Stimulated activated CD4-positive, alpha-beta T cell treated with anti-CD3 and anti-CD28 coated beads, Interleukin-4, amount 100 ng/mL, for 4 hours (primary cell): ENCODE measurements at places on chromosomes 1 and 21.

- DNase-seq, result no peak
Measured at GRCh38 chr1:201655910-201656309, 117.0 kb downstream of the NAV1 start.

DNA sequence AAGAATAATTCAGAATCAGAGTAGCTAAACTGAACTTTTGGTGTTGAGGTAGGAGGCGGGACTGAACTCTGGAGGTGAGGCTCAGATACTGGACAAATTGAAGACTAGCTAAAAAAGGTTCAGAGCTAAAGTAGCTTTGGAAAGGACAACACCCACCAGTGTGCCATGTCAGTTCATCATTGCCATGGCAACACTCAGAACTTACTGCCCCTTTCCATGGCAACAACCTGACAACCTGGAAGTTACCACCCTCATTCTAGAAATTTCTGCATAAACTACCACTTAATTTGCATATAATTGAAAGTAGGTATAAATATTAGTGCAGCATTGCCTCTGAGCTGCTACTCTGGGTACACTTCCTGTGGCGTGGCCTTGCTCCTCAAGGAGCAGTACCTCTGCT, 30.3 kb upstream of the POGK start:
- no peak for DNase-seq

DNA sequence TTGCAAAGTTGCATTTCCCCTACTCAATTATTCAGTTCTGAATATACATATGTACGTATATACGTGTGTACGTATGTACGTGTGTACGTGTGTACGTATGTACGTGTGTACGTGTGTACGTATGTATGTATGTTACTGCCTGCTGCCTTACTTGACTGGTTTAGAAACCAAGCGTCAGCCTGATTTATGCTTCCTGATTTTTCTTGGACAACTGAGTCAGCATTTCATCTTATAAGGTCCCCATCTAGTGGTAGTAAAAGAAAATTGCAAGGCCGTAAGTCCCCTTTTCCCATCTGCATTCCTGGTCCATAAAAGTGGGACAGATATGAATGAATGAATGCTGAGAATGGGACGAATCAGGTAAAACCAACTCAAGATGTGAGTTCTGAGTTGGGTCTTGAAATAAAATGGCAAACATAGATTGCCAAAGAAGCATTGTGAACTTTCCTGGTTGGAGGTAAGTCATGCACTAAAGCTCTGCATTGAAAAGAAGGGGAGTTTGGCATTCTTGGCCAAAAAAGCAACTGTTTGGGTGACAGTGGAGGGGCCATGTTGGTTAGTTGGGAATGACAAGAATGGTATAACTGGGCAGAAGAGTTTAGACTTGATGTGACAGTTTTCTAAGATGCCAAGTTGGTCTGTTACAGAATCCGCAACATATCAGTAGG, 76.4 kb upstream of the DNAH14 start:
- DNase-seq, result no peak

- DNase-seq, result no peak
Measured at GRCh38 chr1:21613072-21613867, 55.9 kb downstream of the RAP1GAP start.

DNA sequence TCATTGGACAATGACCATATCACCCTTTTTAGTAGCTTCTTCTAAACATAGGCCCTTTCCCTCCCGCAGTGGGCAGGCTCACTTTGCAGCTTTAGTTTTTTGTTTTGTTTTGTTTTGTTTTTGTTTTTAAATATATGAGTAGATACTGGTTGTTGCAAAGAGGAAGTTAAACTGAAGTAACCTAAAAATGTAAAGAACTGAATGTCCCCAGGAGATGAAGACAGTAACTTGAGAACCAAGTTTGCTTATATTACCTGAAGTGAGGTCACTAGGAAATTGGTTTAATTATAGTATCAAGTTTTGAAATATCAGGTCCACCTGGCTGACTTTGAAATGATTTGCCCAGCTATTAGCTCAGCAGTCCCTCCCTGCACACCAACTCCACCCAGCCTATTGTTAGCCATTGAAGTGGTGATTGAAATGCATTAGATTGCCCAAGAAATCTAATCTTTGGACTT, 18.2 kb downstream of the SMAP2 start:
- no peak for DNase-seq

DNA sequence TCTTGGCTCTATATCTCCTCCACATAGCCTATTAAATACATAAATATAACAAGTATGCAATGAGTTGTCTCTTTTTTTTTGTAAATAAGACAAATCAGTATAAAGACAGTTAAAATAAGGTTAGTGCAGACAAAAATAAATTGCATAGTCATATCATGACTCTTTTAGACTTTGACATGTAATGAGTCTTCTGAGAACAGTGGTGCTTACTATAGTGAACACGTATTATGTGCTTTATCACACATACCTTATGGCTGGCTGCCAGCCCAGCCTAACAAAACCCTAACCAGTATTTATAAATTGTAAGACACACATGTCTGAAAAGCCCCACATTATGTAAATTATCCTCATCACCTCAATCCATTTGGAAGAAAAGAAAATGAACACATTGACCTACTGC, 29.1 kb upstream of the F13B start:
- no peak for DNase-seq

- no peak for DNase-seq
Measured at GRCh38 chr1:174165471-174166137, 6.3 kb downstream of the RABGAP1L start.

GRCh38 chr1:223331929-223332328, 32.0 kb downstream of the SUSD4 start:
- DNase-seq, result no peak

DNA sequence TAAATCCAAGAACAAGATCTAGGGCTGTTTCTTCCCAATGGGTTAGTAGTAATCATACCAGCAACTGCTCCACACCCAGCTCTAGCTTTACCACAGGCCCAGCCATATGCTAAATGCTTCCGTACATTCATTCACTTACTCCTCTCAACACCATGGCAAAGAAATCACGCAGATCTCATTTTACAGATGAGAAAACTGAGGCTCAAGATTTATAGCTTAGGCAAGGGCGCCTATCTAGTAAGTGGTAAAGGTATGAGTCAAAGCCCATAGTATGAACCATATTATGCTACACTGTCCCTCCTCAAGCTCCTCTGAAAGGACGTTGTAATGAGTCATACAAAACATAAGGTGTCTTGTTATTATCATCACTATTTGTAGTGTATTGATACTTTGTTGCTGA, 82.2 kb downstream of the NIBAN1 start:
- DNase-seq, result no peak

GRCh38 chr1:28286111-28286510, 26.8 kb downstream of the SESN2 start:
- no peak for DNase-seq

DNA sequence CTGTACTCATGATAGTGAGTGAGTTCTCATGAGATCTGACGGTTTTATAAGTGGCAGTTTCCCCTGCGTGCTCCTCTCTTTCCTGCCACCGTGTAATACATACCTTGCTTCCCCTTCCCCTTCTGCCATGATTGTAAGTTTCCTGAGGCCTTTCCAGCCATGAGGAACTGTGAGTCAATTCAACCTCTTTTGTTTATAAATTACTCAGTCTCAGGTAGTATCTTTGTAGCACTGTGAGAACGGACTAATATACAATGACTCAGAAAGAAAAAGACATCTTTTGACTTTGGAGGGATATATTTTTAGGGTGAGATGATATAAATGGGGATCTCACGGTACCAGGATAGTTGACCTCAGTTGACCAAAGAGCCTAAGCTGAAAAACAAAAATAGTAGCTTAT, 74.7 kb upstream of the BACH1 start:
- DNase-seq, result no peak

GRCh38 chr1:208433971-208434370, 189.8 kb upstream of the PLXNA2 start:
- DNase-seq, result no peak

GRCh38 chr1:25795946-25796810, 3.8 kb upstream of the SELENON start:
- DNase-seq, result no peak

GRCh38 chr1:117389284-117389683, 22.0 kb downstream of the MAN1A2 start:
- no peak for DNase-seq

- no peak for DNase-seq
Measured at GRCh38 chr1:245201827-245202226, 47.0 kb downstream of the KIF26B start.

- DNase-seq, result peak; percentile 88
Measured at GRCh38 chr1:2189459-2190425, 4.8 kb downstream of the FAAP20 start.

DNA sequence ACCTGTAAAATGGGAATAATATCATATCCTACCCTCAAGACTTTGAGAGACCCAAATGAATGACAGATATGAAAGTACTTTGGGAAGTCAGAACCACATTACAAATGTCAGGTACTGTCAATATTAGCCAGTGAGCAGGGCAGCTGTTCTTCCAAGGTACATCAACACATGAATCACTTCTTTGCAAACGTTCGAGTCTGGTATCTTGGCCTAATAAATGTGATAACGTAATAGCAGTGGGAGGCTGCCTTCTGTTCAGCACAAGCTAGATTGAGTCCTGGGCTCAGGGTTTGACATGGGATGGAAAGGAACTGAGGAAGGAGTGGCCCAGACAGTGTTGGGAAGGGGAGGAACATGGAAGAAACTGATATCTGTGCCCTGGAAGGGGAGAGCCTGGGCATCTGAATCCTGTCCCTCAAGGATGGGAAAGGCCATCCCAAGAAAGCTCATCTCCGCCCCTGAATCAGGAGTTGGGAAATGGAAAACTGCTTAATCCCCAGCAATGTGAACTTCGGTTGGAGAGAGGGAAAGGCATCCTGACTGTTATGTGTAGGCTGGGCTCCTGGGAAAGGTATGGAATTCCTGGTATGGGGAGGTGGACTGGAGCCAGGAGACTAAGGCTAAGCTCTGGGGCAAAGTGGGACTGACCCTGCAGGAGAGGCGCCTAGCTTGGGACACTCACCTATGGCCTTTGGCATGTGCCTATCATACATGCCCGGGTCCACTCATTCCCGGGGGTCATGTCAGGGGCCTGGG, 14.3 kb downstream of the KCNC4 start:
- no peak for DNase-seq

DNA sequence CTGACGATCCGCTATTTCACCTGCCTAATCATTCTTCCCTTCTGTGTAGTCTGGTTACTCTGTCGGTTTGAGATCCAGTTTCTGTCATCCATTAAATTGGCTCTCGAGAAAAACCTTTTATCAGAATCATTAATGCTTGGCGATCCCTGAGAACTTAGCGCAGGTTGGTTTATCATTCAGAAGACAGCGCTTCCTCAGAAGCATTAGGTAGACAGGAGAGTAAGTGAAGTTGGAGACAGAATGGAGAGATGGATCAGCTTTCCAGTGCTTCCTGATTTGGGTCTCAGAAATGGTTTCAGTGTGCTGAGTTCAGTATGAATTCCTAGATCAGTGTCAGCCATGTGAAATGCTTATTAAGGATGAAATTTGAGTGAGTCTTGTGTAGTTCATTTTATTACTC, 1.3 kb downstream of the USP1 start:
- DNase-seq, result no peak

- no peak for DNase-seq
Measured at GRCh38 chr1:158014731-158015320, 21.4 kb downstream of the KIRREL1 start.

GRCh38 chr1:179825206-179825605, 52.4 kb downstream of the TOR1AIP2 start:
- DNase-seq, result no peak

GRCh38 chr21:35601211-35601610, 459.1 kb downstream of the SETD4 start:
- no peak for DNase-seq
